ENCODE measurements at places on chromosomes 6 and 20. TPM values are rescaled to one million over a fixed set of nuclear protein-coding genes. Genes with fewer than 3 reads are reported as not detected.

- H3K27me3 ChIP-seq = no peaks in the 10 kb centered on the region
- no peak for DNase-seq
- H3K4me3 ChIP-seq = no peak overlapping the region
- peaks cover 23% of the 10 kb centered on the region for H3K4me1 ChIP-seq
These were observed 15.7 kb downstream of the DCBLD1 start for GRCh38 chr6:117498159-117498558.

CST2 gene
- not detected for total RNA-seq

DNA sequence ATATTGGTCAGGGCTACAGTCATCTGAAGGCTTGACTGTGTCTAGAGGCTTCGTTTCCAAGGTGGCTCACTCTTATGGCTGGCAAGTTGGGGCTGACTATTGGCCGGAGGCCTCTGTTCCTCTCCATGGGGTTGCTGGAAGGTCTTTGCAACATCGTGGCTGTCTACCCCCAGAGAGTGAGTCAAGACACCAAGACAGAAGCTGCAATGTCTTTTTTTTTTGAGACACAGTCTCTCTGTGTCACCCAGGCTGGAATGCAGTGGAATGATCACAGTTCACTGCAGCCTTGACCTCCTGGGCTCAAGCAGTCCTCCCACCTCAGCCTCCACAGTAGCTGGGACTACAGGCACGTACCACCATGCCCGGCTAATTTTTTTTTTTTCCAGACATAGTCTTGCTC lies 29.4 kb upstream of the KIF3B start:
- H3K4me1 ChIP-seq = peaks cover 25% of the 10 kb centered on the region
- no peak for DNase-seq
- no peak overlapping the region for H3K4me3 ChIP-seq
- no peak overlapping the region for H3K27ac ChIP-seq
- H3K27me3 ChIP-seq = no peaks in the 10 kb centered on the region

GRCh38 chr6:135630789-135631376 lies 133.3 kb upstream of the AHI1 start:
- peaks cover 2% of the 10 kb centered on the region for H3K4me1 ChIP-seq
- H3K27me3 ChIP-seq = peaks cover 32% of the 10 kb centered on the region
- no peak overlapping the region for H3K4me3 ChIP-seq
- DNase-seq = no peak
- H3K27ac ChIP-seq = no peak overlapping the region

ANKS1A gene
- 8.8 TPM for total RNA-seq

DTNBP1 gene
- 27.9 TPM for total RNA-seq
